Cardiac fibroblast (primary cell): ENCODE measurements at places on chromosomes 3 and 15.

- no peak for DNase-seq
These were observed 172.5 kb downstream of the NTRK3 start for GRCh38 chr15:88083811-88084760.

- DNase-seq = no peak
These were observed 72.7 kb upstream of the LRRN1 start for GRCh38 chr3:3726549-3726948.

DNA sequence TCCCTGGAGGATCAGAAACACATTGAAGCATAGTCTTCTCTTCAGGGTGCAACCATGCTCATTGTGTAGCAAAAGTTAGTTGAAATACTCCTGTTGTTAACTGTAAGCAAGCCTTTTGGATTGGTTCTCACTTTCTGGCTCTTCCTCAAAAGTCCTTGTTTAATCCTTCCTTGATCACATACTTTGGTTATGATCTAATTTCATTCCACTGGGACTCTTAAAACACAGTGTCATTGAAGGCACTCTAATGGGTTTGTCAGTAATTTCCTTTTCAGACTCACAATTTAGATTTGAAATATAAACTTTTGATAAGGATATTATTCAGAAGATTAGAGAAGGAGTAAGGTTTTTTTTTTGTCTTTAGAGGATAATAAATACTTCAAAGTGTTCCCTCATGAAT is 451.7 kb upstream of the SGO1 start:
- DNase-seq = peak; percentile 5

DNA sequence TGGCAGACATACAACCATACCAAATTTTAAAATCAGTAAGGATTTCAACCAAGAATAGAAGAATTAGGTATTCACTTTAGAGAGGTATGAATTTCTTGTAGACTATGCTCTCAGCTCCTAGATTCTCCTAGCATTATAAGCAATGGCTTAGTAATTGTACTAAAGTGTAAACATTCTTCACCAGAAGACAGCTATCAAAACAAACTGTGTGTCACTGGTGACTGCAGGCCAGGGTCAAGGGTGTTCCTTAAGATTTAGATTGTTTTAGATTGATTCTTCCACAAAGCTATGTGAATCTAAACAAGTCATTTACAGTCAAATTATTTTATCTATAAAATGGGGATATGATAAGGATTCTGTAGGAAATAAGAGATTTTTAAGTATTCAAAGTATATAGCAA is 23.1 kb upstream of the GP5 start:
- peak; percentile 59 for DNase-seq

GRCh38 chr3:46578973-46579755 is 13.1 kb upstream of the LRRC2 start:
- DNase-seq = no peak

DNA sequence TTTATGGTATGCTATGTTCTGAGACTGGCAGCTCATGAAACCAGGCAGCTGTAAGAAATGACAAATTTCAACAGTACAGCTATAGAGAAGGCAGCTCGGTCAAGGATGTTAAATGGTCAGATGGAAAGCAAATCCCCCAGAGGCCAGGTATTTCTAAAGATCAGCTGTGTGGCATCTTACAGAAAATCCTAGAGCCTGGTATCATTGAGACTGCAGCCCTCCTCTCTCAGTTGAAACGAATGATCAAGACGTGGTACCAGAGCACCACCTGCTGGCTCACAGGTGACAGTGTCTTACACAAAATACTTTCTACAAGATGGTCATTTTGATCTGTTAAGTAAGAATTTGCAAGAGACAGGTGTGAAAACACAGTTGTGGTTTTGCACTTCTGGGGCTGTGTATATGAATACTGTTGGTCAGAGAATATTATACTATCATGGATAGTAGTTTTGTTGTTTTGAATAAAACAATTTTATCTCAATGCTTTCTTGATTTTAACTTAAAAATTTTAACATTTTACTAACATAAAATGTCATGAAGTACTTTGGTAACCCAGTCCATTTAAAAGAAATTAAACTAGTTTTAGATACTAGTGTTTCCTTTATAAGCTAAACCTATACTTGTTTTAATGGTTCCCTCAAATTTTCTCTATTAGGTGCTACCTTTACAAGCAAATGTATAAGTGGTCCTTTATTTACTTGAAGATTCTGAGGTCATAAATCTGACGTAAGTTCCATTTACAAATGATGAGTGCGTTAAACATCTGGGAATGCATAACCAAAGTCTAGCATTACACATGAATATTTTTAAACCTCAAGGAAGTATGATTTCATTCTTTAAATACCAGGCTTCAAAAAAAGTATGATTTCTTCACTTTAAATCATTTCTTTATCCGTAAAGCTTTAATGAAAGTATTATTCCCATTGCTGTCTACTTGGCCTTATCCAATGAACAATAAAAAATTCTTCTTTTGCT is 121.8 kb downstream of the PDZRN3 start:
- DNase-seq = peak; percentile 84

DNA sequence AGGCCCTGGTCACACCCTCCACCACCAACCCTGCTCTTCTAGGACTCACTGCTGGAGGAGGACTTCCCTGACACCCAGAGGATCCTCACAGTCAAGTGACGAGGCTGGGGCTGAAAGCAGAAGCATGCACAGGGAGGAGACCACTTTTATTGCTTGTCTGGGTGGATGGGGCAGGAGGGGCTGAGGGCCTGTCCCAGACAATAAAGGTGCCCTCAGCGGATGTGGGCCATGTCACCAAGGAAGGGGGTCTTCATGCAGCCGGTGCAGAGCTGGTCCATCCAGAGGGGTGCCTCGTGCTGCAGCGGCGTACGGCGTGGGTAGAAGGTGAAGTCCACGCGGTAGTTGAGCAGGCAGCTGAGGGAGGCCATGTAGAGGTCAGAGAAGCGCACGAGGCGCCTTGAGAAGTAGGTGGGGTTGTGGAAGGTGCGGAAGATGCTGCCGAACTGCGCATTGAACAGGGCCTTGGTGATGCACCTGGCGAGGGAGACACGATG is 9.4 kb downstream of the NT5DC2 start:
- no peak for DNase-seq

- no peak for DNase-seq
These were observed 4.1 kb upstream of the HDAC11 start for GRCh38 chr3:13475871-13476590.

GRCh38 chr3:52742418-52743041 is 28.2 kb downstream of the NEK4 start:
- peak; percentile 66 for DNase-seq

DNA sequence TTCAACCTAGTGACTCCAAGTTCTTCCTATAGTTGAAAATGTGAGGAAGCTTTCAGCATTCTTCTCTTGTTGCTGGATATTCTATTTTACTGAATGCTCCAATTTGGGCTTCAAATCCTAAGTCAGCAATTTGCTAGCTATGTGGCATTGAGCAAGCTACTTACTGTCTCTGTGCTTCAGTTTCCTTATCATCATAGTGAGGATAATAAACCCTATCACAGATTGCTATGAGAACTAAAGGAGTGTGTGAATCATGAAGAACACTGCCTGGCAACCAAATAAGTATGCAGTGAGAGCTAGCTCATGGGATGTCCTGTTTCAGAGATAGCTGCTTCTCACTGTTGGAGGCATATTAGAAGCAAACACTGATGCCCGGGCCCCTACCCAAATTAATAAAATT is 163.8 kb upstream of the CDIN1 start:
- peak; percentile 64 for DNase-seq

DNA sequence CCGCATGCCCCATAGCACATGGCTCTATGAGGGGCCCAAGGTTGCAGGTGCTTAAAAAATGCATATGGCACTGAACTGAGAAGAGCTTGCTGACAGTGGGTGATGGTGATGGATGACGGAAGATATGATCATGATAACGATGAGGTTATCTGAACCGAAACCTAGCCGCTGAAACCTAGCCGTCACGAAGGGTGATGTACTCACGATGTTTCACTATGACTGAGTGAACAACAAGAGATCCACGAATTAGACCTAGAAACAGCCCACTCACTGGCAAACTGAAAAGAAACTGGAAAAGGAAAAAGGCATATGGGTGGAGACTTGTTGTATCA is 57.6 kb upstream of the BCL6 start:
- no peak for DNase-seq

- DNase-seq = no peak
These were observed 321.0 kb downstream of the FEZF2 start for GRCh38 chr3:62052331-62052730.
